ENCODE measurements at places on chromosomes 3 and 15.

DNA sequence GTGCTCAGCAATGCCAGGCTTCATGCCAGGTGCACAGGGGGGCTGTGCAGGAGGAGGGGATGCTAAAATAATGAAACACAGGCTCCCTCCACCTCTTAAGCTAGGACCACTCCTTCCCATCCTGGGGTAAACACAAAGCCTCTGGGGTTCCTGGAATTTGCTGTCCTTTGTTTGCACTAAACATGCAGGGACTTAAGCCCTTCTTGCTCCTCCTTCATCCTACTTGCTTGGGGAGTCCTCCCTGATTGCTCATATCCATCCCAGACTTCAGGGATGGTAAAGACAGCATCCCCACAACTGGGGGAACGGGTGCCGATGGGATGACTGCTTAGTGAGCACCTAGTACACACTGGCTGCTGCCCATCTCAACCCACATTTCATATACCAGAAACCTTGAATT lies 5.1 kb downstream of the LINGO1 start:
- no peak for DNase-seq

DNA sequence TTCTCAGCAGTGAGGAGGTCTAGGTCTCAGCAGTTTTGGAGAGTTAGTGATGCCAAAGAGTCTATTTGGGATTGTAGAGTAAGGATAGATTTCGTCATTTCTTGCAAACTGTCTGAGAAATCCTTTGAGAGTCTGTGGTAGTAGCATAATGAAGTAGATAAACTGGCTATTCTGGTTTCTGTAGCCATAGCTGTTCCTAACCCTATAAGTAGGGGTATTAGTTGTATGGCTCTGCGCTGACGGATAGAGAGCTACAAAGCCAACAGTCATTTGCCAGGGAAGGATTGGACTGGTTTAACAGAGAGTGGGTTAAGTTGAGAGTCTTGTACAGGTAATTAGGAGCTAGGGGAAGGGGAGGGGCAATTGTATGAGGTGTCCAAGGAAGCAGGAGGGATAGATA lies 50.6 kb downstream of the KLHDC8B start:
- DNase-seq, result no peak

GRCh38 chr3:192844836-192845525 lies 72.7 kb downstream of the MB21D2 start:
- no peak for DNase-seq

- DNase-seq, result no peak
Measured at GRCh38 chr3:95894820-95895219, 919.6 kb upstream of the EPHA6 start.

GRCh38 chr3:148958696-148959095 lies 32.6 kb upstream of the GYG1 start:
- no peak for DNase-seq

- DNase-seq, result no peak
Measured at GRCh38 chr15:92979011-92979701, 79.0 kb downstream of the CHD2 start.

GRCh38 chr15:66172324-66172980 lies 81.1 kb downstream of the MEGF11 start:
- DNase-seq, result no peak

DNA sequence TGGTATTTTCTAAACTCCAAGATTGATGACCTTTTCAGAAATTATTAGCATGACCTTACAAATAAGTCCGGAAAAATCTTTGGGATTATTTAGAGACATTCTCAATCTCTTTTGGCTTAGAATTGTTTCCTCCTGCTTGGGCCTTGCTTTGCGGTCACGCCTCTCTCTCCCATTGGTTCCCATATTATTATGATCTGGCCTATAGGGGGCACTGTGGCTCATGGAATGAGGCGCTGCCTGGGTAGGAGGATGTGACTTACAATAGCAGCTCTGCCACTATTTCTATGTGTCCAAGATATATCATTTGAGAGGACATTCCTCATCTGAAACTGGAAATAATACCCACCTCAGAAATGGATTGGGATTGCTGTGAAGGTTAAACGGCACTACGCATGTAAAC lies 464.9 kb downstream of the MFSD1 start:
- DNase-seq, result no peak

DNA sequence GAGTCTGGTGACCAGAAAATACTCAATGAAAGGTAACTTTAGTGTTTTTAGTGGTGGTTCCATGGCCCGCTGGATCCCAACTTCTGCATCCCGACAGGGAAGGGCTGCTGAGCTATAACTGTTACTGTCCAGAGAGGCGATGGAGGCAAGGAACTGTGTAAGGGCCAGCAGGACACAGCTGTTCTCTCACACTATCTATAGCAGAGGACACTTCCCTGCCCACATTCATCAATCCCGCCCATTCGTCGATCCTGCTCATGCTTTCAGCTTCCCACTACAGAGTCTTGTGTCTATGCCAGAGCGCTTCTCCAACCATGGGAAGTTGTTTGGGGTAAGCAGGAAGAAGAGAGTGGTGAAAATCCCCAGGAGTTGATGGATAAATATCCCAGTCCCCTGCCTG lies 8.4 kb downstream of the COLQ start:
- no peak for DNase-seq
